Naive B cell (primary cell): ENCODE measurements at places on chromosomes 2 and 18. TPM values are rescaled to one million over a fixed set of nuclear protein-coding genes. Genes with fewer than 3 reads are reported as not detected.

GRCh38 chr18:40874233-40874632 lies 1080.8 kb upstream of the PIK3C3 start:
- no peak for DNase-seq

Gene C1QL2
- not detected for polyA plus RNA-seq

Gene DSEL
- polyA plus RNA-seq = 0.11 TPM

GRCh38 chr18:525036-525797 lies 24.7 kb upstream of the COLEC12 start:
- no peak for DNase-seq

DNA sequence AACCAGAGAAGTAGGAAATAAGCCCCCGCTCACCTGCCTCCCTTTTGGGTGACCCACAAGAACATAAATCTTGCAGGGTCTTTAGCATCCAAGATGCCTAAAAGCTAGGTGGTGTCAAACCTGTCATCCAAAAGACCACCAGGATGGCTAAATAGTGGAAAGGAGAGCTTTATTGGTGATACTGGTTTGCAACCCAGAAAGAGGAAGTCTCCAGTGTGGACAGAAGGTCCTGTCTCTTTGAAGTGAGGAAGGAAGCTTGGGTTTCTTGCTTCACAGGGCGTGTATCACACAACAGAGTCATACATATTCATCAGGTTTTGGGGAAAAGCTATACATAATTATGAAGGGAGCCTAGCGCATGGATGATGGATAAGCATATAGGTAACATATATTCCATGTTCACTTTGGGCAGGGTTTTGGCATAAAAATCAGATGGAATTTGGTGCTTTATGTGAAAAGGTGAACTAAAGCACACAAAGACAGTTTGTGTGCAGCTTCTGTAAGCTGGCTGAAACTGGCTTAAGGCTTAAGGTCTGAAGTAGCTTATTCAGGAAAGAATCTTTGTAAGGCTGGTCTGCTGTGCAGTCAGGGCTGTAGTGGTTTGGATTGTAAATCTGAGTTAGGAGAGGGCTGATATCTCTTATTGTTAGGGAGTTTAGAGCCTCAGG lies 102.2 kb upstream of the MSH2 start:
- DNase-seq = peak; percentile 64

GRCh38 chr2:161061786-161062185 lies 98.4 kb upstream of the TANK start:
- DNase-seq = no peak

DNA sequence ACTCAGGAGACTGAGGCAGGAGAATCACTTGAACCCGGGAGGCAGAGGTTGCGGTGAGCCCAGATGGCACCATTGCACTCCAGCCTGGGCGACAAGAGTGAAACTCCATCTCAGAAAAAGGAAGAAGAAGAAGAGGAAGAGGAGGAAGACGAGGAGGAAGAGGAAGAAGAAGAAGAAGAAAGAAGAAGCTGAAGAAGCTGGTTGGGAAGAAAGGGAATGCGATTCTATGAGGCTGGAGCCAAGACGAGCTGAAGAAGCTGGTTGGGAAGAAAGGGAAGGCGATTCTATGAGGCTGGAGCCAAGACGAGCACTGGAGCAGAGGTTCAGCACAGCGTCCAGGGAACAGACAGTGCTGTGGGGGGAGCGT lies 30.3 kb upstream of the TAF1B start:
- DNase-seq = no peak

Gene SLC11A1
- polyA plus RNA-seq = 1.9 TPM

Gene KCNS3
- polyA plus RNA-seq = not detected

- DNase-seq = peak; percentile 60
Measured at GRCh38 chr18:44838971-44839666, 158.4 kb downstream of the SETBP1 start.

Gene TBR1
- not detected for polyA plus RNA-seq

GRCh38 chr18:79117385-79117784 lies 48.2 kb downstream of the ATP9B start:
- no peak for DNase-seq

Gene FBXO48
- polyA plus RNA-seq = 0.44 TPM

DNA sequence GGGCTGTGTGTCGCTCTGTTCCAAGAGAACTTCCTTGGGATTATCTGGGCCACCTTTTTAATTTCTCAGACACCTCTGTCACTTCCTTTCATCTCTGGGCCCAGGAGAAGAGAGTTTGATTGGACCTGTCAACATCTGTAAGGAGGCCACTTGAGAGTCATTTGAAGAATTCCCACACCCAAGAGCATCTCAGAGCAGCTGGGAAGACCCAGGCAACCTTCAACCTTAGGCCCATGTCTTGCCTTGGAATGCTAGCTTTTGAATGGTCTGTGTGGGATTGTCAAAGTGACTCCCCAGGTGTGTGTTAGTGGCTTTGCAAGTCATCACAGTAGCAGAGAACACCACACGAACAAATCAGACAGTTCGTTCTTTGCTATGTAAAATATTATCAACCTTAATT lies 280.3 kb downstream of the CYRIA start:
- no peak for DNase-seq

Gene CFC1
- polyA plus RNA-seq = not detected

Gene TET3
- polyA plus RNA-seq = 1.2 TPM

- DNase-seq = no peak
Measured at GRCh38 chr2:171822525-171823322, 71.3 kb downstream of the SLC25A12 start.

Gene CAMKMT
- polyA plus RNA-seq = 11.3 TPM

- peak; percentile 17 for DNase-seq
Measured at GRCh38 chr2:227783404-227784138, 30.1 kb upstream of the CCL20 start.

DNA sequence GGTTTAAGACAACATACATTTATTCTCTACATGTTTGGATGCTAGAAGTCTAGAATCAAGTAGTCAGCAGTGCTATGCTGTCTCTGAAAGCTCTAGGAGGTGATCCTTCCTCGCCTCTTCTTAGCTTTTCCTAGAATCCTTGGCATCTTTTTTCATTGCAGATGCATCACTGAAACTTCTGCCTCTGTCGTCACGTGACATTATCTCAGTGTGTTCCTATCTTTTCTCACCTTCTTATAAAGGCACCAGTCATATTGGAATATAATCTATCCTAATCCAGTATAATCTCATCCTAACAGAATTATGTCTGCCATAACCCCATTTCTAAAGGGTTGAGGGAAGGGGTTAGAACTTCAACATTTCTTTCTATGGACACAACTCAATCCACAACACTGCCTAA lies 851.2 kb upstream of the CRIM1 start:
- no peak for DNase-seq

DNA sequence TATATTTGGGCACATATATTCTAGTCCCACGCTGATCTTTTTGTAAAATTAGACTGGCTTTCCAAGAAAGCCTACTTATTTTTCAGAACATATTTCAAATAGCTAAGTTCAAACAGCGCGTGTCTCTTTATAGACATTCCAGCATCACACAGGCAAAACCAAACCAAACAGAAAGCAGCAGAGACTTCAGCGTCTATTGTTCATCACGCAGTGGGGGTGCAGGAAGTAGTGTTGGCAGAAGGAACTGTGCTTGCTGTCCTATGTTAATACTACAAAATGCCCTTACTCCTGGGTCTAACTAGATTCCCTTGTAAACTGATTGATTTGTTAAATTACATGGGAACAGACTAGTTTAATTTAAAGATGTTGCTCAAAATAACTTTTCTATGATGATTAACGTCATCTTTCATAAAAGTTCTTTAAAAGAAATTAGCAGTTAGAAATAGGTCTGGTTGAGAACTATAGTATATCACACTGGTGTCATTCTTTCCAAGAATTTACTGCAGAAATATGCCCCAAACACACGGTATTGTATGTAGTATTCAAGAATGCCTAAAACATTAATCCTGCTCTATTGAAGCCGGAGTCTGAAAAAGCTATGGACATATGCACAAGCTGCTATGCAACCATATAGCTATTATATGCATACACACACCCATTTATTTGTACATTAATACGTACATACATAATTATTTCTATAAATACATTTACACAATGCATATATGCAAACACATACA lies 436.3 kb downstream of the CBLN2 start:
- DNase-seq = no peak

GRCh38 chr2:95053543-95053942 lies 28.0 kb downstream of the MAL start:
- no peak for DNase-seq

Gene MEP1B
- not detected for polyA plus RNA-seq

- no peak for DNase-seq
Measured at GRCh38 chr2:37570773-37571586, 100.5 kb downstream of the CDC42EP3 start.

- DNase-seq = no peak
Measured at GRCh38 chr2:96695602-96696001, 44.3 kb downstream of the LMAN2L start.

- no peak for DNase-seq
Measured at GRCh38 chr2:6927186-6927585, 10.0 kb downstream of the RNF144A start.

DNA sequence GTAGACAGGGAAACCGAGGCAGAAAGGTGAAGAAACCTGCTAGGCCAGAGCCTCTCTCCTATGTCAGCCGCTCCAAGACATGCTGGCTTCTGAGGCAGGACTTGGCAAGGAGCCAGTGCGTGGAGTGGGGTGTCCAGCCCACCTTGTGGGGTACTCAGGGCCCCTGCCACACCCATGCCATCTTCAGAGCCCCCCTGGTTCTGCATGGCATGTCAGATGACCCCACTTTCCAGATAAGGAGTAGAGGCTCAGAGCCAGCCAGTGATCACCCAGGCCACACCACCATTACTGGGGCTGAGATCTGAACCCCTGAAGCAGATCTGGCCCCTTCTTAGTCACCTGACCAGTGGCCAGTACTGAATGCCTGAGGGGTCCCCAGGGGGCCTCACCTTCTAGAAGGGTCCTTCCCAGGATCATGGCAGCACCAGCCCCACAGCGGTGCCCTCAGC lies 14.7 kb downstream of the CROCC2 start:
- no peak for DNase-seq

DNA sequence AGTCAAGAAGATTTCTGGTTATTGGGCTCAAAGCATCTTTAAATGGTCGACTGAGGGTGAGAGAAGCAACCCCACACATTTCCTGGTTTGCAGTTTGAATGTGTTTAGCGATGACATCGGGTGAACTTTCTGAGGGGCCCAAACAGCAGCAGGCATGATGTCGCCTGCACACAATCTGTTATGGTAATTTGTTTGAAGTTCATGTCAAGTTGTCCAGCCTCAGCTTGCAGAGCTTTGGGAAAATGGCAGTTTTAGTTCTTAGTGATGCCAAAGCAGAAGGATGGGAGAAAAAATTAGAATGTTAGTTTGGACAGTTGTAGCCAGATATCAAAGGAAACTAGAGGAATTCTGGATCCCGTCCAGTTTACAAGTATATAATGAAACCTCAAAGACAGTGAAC lies 284.6 kb downstream of the MBD5 start:
- no peak for DNase-seq

Gene DYTN
- polyA plus RNA-seq = not detected

DNA sequence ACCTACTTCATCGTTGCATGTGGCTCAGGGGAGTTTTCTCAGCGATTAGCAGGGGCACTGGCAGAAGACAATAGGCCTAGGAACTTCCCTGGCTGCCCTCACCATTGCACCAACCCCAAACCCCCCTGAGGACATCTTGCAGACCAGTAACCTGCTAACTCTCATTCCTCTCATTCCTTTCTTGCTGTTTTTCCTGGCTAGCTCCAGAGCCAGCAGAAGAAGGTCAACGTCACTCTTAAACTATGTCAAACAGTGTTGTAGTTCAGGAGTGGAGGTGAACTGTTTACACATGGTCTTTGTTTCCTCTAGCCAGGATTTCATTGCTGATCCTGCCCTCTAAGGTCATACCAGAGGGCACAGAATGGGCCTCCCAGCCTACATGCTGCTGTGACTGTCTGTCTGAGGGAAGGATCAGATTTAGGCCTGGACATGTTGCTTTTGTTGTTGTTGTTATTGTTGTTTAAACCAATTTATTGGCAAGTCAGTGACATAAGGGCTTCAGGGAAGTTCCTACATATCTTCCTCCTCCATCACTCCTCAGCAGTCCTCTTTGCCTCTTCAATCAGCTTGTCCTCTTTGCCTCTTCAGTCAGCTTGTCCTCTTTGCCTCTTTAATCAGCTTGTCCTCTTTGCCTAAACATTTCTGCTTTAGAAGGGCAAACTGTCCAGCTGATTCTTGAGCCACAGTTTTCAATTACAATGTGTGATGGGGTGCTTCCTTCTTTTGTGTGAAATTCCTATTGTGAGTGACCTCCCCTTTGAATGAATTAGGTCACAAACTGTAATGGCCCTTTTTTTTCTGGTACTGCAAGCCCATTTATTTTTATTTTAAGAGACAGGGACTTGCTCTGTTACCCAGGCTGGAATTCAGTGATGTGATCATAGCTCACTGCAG lies 471.9 kb upstream of the TNP1 start:
- no peak for DNase-seq

DNA sequence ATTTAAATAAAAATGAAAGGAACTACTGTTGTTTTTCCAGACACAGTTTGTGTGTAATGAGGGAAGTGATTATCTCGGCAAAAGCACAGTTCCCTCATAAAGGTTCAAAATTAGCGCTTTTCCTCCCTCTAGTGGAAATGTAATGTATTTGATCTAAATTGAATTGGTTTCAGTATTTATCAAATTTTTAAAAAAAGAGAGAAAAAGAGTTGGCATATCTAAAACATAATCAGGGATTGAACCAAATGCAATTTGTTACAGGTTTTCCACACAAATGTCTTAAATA lies 37.5 kb downstream of the CMPK2 start:
- no peak for DNase-seq

Gene CGREF1
- not detected for polyA plus RNA-seq

Gene ABHD1
- polyA plus RNA-seq = 1.3 TPM

DNA sequence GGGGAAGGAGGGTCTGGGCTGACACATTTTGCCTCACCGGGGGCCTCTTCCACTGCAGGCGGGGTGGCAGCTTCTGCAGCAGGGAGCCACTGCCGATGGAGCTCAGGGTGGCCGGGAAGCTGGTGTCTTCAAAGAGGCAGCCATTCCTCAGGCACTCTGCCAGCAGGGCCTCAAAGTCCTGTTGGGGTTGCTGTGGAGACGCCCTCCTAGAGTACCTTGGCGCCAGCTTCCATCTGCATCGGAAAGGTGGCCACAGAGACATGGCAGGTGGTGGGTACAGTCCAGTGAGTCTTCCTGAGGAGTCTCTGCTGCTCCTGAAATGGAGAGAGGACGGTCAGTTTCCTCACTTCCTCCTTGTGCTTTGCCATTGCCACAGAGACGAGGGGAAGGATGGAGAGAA lies 12.1 kb downstream of the CAPN14 start:
- DNase-seq = no peak

DNA sequence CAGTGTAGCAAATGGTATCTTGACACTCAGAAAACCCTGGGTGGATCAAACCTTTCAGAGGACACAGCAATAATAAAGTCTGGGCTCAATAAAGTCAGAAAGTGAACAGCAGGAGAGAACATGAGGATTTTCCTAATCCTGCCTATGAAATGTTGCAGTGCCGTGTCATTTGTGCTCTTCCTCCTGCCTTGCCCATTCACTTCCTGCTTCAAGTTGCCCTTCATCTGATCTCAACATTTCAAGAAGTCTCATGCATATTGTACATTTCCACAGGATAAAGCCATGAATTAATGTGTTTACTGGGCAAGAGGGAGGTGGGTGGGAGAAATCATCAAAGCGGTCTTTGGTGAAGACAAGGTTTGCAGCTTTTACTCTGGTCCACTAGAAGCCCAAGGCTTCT lies 51.1 kb upstream of the STPG4 start:
- no peak for DNase-seq

Gene GPR45
- not detected for polyA plus RNA-seq
